Right lobe of liver (tissue), 6 donors: ENCODE measurements at places on chromosomes 2 and 18. TPM values are rescaled to one million over a fixed set of nuclear protein-coding genes. Genes with fewer than 3 reads are reported as not detected.

Gene IL1B
- 0.19 TPM for total RNA-seq

Gene MARCHF4
- not detected for total RNA-seq

Gene DNER
- not detected for total RNA-seq

Gene GREB1
- total RNA-seq = 3.2 TPM

Gene PSMA8
- not detected for total RNA-seq

Gene BIRC6
- 43.1 TPM for total RNA-seq

Gene CRACDL
- 0.42 TPM for total RNA-seq

Gene WNT10A
- not detected for total RNA-seq

Gene TSGA10
- total RNA-seq = 5.6 TPM

Gene SMIM21
- total RNA-seq = not detected

Gene SIX3
- not detected for total RNA-seq

Gene TFCP2L1
- 0.26 TPM for total RNA-seq

Gene SNED1
- total RNA-seq = 7.4 TPM

Gene PKDCC
- total RNA-seq = 17.5 TPM
